Cerebellar cortex (tissue), 1 donor: ENCODE measurements at places on chromosomes 12 and 14.

DNA sequence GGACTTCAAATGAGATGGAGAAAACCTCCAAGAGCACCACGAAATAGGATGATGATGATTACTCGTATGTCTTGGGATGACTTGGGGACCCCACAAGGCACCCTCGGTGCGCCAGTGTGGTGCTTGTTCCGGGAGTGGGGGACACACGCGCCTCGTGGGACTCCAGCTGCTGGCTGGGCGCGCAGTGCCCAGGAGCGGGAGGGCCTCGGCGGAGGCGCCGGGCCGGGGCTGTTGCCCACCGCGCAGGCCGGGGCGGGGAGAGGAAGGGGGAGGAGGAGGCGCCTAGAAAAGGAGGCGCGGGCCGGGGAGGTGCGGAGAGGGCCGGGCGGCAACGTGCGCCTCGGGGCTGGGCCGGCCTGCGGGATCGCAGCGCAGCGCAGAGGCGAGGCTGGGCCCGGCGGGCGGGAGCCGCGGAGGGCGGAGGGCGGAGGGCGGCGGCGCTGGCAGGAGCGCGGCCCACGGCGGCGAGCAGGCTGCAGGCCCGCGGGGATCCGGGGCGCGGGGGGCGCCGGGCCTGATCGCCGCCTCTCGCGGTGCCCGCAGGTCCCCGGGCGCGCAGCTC, at the start of gene RFLNA:
Gene RFLNA (plus strand): TSS at position 314 of the 562 bp plus-strand sequence. CDS start 337 bp downstream, outside the sequence.
- no peak for DNase-seq

- DNase-seq: no peak
Observed at GRCh38 chr14:68580096-68580645, 212.7 kb downstream of the ZFP36L1 start.

- peak; percentile 73 for DNase-seq
Observed at GRCh38 chr14:64879635-64880220, at the start of gene SPTB. Gene SPTB, minus strand, starts transcription at chr14:64879907. Its CDS starts 56,813 bp downstream, at chr14:64823094.

GRCh38 chr12:12701457-12701856, 5.5 kb upstream of the GPR19 start:
- DNase-seq: no peak

DNA sequence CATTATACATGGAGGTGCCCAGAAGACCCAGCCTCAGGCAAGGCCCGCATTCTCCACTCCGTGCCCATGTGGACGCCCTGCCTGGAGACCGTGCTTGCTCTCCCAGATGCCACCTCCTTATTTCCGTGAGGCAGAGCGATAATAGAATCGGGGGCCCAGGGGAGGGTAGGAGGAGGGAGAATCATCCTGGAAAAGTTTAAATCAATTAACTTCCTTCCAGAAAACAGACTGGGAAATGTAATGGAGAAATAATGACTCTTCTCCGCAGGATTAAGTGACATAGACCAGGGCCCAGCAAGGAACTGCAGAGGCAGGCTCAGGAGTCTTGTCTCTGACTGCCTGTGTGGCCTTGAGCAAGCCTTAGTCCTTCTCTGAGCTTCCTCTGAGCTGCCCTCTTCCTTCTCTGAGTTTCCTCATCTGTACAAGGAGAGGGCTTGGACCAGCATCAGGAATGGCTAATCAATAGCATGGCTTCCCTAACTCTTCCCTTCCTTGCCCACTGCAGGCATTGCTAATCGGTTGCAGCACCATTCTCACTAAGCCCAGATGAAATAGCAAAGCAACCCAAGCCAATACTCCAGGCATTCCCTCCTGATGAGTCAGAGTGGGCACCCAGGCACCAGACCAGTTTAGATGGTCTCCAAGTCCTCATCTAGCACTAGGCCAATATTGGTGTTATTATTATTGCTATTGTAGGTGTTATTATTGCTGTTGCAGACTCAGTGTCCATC, 11.3 kb upstream of the FAM222A start:
- DNase-seq: no peak

DNA sequence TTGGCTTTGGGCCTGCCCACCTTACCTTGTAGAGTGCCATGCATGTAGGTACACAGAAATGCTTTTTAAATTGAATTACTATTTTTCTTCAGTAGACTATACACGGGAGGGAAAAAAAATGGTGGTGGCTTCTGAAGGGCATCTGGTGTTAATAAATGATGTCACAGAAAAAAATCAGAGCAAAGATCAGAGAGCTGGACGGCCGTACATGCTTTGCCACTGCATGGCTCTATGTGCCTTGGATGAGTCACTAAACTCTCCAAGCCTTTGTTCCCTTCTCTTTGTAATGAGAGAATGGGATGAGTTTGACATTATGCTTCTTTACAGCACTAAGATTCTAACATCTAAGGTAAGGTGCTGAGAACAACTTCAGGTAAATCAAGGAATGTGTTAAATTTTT, 376.4 kb upstream of the DDHD1 start:
- DNase-seq: no peak

- no peak for DNase-seq
Observed at GRCh38 chr14:30994681-30995620, 30.5 kb upstream of the AP4S1 start.

DNA sequence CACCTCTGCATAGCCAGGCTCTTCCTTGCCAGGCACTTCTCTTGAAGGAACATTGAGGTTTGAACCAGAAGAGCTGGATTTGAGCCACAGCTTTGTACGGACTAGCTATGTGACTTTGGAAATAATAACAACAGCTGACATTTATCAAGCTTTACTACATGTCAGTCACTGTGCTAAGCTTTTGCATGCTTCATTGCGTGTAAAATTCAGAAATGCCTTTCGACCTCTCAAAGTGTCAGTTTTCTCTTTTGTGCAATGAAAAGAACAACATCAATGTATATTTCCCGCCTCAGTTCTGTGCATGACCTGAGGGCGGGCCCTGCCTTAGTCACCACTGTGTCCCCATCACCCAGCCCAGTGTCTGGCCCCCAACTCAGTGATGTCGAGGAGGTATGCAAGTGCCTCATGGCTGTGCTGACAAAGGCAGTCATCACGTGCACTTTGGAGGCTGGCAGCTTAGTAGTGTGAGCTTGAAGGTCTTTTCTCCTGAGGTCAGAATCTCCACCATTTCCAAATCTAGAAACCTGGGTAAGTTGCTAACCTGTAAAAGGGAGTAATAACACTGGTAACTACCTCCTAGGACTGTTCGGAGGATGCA, 17.9 kb upstream of the AQP2 start:
- DNase-seq: no peak
